NCI-H1105 treated with DMSO at 0.1 percent for 48 hours (cell line): ENCODE measurements at places on chromosomes 4 and X.

DNA sequence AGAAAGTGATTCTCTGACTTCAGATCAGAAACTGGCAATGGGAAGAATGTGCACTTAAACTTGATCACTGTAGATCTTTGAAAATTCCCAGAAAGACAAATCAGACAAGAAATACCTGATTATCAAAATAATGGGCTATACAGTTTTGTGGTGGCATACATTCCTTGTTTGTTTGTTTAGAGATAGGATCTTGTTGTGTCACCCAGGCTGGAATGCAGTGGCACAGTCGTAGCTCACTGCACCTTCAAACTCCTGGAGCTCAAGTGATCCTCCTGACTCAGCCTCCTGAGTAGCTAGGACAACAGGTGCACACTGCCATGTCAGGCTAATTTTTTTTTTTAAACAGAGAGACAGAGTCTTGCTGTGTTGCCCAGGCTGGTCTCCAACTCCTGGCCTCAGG, 81.0 kb upstream of the SPRY1 start:
- DNase-seq, result no peak

GRCh38 chr4:41656106-41656505, 92.4 kb downstream of the PHOX2B start:
- DNase-seq, result no peak

DNA sequence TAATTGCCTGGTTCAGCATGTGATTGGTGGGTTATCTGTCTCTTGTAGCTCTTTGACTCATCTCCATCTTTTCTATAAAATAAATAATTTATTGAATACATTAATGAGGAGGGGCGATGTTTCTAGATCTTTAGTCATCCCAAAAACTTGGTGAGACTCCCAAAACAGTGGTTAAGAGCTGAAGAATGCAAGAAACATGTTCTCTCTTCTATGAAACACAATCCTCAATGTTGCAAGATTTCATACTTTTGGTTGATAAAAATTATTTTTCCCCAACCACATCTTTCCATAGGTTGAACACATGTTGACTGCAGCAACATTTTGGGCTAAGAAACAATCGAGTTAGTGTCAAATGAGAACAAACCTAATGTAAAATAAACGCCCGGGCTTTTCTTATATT, 1.2 kb upstream of the TMEM47 start:
- no peak for DNase-seq

DNA sequence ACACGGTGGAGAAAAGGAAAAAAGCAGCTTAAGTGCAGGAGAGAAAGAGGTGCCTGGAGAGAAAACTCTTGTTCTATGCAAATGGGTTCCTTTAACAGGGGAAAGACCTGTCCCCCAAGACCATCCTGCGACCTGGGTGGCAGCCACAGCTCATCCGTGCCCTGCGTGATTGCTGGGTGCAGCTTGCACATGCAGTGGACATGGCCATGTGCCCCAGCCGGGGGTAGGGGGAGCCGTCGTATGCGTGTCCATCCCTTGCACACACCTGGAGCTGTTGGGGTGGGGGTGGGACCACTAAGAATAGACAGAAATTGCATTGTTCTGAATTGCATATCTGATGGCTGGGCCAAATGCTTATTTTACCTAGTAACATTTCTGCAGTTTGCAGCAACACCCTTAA, 171.9 kb downstream of the GUCY2F start:
- no peak for DNase-seq

GRCh38 chr4:99430106-99430505, 5.0 kb downstream of the ADH7 start:
- DNase-seq, result no peak

DNA sequence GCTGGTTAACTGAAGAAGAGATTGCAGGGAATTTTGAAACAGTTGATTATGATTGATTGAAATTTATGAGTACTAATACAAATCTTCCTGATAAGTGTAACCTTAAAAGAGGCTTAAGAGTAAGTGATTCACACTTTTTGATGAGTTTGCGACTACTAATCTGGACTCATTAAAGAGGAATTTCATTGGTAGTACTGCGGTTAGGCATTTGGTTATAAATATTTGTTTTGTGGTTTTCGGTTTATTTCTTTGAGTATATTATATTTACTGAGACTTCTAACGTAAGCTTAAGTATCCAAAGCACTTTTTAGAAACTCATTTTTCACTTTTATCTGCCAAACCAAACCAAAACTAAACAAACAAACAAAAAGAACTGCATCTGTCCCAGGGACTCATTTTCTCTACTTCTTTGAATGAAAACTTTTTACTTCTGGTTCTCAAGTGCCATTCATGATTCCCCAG, 20.7 kb downstream of the SLIT2 start:
- no peak for DNase-seq

- no peak for DNase-seq
These were observed 21.9 kb upstream of the ZNF81 start for GRCh38 chrX:47814851-47815250.

- DNase-seq, result no peak
These were observed 52.2 kb upstream of the MAMLD1 start for GRCh38 chrX:150310881-150311280.

- DNase-seq, result no peak
These were observed 592.4 kb downstream of the ACTRT1 start for GRCh38 chrX:127459790-127460189.

- no peak for DNase-seq
These were observed 570.9 kb downstream of the MID1IP1 start for GRCh38 chrX:39372115-39372514.

- DNase-seq, result no peak
These were observed 105.9 kb downstream of the TEX13A start for GRCh38 chrX:105114554-105115130.

DNA sequence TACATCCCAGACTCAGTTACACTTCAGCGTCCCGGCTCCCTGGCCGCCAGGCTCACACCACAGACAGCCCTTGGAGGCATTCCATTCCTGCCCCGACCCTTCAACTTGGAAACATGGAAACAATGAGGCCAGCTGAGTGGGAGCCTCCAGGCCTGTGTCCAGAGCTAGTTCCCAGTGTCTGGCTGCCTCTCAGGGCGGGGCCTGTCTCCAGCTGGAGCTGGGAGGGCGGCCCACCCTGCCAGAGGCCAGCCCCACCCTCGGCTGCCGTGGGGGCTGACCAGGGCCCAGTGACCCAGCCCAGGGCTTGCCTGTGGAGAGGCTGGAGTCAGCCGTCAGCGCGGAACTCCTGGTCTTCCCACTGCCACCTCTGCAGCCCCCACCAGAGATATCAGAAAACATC, 37.4 kb upstream of the SPON2 start:
- no peak for DNase-seq

GRCh38 chr4:185773419-185773818, 38.6 kb downstream of the SORBS2 start:
- no peak for DNase-seq

DNA sequence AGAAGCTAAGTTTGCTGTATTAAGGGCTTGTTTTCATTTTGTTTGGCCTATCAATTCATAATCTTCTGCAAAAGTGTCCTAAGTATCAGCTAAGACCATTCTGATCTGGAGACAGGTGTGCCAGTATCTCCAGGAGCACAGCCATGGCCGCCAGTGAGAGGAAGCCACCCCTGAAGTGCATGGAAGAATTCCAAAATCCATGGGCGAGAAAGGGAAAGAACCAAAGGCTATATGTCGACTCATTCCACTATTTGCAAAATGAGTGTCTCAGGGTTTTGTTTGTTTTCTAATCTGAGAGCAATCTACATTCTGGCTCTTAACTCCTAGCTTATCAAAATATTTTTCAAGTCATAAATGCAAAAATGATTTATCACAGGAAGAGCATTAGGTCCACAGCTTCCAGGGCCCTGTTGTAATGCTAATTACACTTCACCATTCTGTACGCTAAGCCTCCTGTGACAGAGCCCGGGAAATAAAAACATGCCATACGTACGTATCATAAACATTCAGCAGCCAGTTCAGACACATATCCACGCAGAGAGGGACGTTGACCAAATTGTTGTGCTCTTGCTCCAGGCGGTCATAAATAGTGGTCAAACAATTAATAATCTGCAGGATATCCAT, 137.3 kb upstream of the FTHL17 start:
- DNase-seq, result no peak

DNA sequence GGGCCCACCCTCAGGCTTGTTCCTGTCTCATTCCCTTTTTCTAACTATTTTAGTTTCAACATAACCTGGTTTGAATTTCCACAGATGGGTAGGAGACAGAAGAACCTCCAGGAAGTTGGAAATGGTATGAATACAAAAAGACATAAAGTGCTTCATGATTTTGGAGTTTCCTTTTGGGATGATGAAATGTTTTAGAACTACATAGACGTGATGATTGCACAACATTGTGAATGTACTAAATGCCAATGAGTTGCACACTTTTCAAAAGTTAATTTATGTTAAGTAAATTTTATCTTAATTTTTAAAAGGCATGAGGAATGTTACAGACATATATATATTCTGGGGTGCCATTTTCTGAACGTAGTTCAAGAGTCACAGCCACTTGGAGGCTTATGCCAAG, 41.1 kb upstream of the IBSP start:
- DNase-seq, result no peak

GRCh38 chr4:23916282-23916681, 26.4 kb upstream of the PPARGC1A start:
- DNase-seq, result no peak
